CD4-positive, alpha-beta T cell treated with Interleukin-15 for 1 hour (primary cell): ENCODE measurements at places on chromosomes 4 and X.

DNA sequence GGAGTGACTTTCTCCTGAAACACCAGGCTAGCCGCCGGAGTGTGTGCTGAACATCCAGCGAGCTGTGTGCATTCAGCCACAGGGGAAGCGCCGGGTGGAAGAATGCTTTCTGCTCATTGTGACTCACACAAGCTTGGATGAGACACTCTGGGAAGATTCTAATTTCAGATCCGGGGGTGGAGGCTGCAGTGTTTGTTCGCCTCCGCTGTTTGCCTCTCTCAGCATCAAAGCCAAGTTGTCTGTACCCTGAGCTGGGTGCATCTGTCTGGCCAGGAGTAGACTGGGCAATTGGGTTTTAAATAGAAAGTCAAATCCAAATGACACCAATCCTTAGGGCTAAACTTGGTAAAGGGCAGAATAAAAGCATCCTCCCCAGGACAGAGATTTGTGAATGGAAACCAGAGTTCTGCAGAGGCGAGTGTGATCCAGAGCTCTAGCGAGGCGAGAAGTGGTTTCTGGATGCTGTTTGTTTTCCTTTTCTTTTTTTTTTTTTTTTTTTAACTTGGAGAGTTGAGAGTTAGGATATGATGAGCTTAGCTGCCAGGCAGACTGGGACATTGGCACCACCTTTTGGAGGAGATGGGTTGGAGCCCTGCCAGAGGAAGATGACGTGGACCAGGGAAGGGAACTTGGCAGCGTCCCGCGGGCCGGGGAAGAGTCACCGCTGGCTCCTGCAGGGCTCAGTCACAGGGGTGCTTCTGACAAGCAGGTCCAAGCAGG, 196.0 kb upstream of the PSAPL1 start:
- no peak for DNase-seq

GRCh38 chr4:67678612-67679011, 22.3 kb downstream of the UBA6 start:
- no peak for DNase-seq

GRCh38 chr4:4704267-4704666, 155.2 kb upstream of the MSX1 start:
- DNase-seq: no peak

DNA sequence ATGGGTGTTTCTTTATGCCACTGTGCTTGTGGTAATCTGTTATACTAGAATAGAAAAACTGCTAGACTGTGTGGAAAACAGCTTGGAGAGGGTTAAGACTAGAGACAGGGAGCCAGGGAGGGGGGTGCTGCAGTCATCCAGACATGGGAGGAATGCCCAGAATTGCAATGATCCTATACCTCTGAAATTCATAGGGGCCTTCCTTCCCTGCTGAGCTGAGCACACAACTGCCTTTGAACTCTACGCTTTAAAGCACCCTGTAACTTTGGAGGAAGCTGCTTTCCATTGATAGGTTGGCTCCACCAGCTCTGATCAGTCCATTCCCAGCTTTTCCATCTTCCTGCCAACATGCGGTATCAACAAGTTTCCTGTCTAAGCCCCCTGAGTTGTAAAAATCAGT, 155.9 kb upstream of the RASGEF1B start:
- DNase-seq: no peak

- DNase-seq: peak; percentile 21
Measured at GRCh38 chr4:12118651-12119213, 690.0 kb upstream of the HS3ST1 start.

- DNase-seq: peak; percentile 60
Measured at GRCh38 chrX:65926095-65927019, 113.5 kb downstream of the VSIG4 start.

DNA sequence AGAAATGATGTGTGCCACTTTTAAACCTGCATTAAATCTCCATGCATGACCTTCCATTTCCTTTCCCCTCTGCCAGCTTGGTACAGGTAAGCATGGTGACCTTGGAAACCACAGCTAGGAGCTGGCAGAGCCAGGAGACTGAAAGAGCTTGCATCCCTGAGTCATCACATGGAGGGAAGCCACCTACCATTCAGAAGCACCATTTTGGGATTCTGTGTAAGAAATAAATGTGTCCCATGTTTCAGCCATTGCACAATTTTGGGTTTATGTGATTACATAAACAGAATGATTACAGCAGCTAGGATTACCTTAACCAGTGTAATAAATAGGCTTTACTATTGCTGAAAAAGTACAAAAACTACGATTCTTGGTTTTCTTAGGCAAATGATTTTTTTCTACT, 17.3 kb upstream of the CCDC149 start:
- DNase-seq: no peak

- DNase-seq: no peak
Measured at GRCh38 chr4:76003620-76004019, 3.7 kb downstream of the CXCL9 start.

DNA sequence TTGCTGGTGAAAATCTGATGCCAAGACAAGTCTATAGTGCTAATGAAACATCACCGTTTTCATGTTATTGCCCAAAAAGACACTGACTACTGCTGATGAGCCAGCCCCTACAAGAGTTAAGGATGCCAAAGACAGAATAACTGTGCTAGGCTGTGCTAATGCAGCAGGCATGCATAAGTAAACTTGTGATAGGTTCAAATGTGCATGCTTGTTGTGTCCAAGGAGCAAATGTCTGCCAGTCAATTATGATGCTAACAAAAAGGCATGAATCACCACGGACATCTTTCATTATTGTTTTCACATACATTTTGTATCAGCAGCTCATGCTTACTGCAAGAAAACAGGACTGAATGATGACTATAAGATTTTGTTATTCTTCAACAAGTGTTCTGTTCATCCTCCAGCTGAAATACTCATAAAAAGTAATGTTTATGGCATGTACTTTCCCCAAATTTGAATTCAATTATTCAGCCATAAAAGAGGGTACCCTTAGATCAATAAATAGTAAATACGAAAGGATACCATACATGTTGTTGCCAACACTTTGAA, 306.9 kb upstream of the ARSJ start:
- no peak for DNase-seq

GRCh38 chrX:39693298-39693697, 404.5 kb downstream of the BCOR start:
- DNase-seq: no peak

GRCh38 chrX:1430451-1430850, 22.3 kb downstream of the ASMTL start:
- no peak for DNase-seq

GRCh38 chr4:137852326-137852725, 320.0 kb upstream of the PCDH18 start:
- DNase-seq: no peak

GRCh38 chrX:135707880-135708279, 5.6 kb upstream of the CT45A1 start:
- DNase-seq: no peak

- DNase-seq: no peak
Measured at GRCh38 chr4:154465085-154465484, 26.5 kb downstream of the DCHS2 start.

DNA sequence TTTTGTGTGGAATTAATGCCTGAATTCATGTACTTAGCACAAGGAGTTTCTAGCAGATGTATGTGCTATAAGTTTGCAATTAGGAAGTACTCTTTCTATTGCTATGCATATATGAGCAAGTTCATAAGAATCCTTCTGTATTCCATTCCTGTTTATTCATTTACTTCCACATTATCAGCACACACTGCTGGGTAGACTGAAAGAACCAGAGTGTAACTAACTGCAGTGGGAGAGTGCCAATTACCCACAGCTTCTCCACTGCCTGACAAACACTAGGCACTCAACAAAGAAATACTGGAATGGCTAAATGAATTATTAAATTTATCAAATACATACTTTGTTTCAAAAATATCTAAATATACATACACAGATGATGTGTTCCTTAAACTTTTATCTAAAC, 219.6 kb downstream of the CAMK2D start:
- no peak for DNase-seq

DNA sequence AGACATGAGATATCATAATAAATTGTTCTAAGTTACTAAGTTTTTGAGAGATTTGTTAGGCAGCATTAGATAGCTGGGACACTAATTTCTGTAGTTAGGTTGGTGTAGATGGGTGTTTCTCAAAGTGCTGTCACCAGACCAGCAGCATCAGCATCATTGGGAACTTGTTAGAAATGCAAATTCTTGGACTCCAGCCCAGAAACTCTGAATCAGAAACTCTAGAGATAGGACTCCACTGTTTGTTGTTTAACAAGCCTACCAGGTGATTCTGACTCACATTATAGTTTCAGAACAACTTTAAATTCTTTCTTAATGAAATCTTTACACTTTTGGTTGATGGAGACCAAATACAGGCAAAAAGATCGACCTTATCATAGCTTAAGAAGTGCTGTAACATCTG, 173.7 kb downstream of the PABPC4L start:
- DNase-seq: no peak

DNA sequence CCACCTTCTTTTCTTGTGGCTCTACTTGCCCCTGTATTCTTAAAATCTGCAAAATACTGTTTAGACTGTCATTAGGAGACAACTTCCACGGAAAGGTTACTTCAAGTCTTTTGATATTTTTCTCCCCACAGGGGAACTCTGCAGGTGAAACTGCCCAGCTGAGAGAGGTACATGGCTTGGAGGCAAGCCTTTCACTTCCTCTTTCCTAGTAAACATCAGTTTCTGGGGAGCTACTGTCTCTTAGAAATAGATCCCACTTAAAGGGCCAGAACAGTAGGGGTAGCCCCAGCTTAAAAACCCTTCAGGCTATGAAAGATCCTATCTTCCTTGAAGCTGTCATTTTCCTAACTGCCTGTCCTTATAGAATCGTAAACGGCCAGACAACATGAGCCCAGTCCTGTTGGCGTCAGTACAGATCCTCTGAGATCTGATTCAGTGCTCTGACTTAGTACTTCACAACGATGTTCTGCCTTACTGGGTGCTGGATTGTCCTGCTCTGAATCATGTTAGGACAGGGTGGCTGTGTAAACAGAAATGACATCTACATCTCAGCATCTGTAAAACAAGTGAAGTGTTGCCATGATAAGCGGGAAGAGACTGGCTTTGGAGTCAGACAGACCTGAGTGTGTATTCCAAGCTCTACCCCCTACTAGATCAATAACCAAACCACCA, 102.1 kb downstream of the ITIH6 start:
- no peak for DNase-seq

DNA sequence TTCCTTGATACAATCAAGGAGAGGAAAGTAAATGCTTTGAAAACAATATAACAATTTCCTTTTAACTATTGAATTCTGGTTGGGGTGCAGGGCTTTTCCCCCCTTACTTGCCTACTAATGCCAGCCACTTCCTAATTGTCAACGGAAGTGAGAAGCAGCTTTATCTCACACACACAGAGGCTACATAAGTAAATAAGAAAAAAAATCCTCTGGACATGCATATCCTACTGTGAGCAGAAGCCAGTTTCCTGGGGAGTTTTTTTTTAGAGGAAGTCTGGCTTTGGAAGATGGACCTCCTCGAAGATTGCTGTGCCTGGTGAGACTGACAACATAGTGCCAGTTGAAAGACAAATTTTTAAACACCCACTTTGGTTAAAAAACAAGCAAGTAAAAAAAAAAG, 180.6 kb downstream of the OPHN1 start:
- no peak for DNase-seq

- peak; percentile 9 for DNase-seq
Measured at GRCh38 chr4:8913121-8913857, 41.6 kb upstream of the HMX1 start.

GRCh38 chr4:10023806-10024205, 2.5 kb upstream of the SLC2A9 start:
- no peak for DNase-seq

DNA sequence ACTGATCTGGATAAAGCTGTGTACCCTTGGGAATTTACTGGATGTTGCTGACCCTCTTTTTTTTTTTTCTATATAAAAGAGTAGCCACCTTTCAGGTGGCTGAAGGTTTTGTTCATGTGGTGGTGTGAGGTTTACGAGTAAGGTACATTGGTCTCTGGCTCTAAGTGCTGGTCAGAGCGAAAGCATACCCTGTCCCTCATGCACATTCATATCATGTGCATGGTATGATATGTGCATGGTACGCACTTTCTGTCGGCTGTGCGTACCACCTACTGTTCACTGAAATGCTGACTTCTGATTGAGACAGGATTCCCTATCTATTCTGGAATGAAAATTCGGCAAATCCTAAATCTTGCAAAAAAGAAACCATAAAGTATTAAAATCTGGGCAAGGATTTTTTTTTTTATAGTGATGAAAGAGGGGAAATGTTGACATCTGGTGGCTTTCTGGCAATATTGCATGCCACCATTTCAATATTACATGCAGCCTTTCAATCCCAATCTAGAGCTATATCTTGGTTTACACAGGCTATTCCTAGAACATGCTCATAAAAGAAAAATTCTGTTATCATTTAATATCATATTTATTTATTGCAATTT, 32.8 kb downstream of the FAM149A start:
- DNase-seq: no peak

- DNase-seq: peak; percentile 43
Measured at GRCh38 chrX:154738011-154738738, 12.7 kb downstream of the GAB3 start.

- no peak for DNase-seq
Measured at GRCh38 chrX:72272868-72273267, 4.2 kb downstream of the RPS4X start.

GRCh38 chr4:141898346-141898745, 262.0 kb downstream of the IL15 start:
- no peak for DNase-seq

DNA sequence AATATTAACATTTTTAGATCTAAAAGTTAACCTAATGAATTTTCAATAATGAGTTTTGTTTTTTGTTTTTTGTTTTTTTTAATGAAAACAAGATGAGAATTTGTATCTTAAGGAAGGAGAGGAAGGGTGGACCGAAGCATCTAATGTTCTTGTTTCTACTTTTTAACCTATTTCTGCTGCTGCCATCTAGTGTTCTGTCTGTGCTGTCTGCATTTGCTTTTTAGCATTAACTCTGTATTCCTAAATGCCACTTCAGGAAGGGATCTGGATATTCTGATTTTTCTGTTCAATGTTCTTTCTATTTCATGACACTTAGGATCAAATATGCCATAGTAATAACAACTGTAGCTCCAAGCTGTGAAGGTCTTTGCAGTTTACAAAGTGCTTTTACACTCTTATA, 161.7 kb downstream of the BRWD3 start:
- no peak for DNase-seq

- no peak for DNase-seq
Measured at GRCh38 chr4:83229791-83230190, 54.8 kb downstream of the COQ2 start.

DNA sequence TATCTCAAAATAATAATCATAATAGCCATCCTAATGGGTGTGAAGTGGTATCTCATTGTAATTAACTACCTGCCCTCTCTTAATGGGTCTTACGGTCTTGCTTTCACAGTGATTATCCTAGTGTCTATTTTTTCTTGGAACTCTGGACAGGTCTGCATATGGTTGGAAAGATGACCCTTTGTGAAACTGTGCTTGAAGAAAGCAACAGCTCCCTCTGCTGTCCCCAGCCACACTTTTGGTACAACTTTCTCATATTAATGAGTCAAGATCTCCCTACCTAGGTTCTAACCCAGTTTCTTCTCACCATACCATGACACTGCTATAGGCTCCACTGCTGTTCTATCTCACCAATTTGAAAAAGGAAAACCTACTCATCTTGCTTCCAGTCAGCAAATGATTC, 2.4 kb downstream of the TFDP3 start:
- DNase-seq: no peak

- no peak for DNase-seq
Measured at GRCh38 chrX:49191574-49192011, 5.4 kb upstream of the PRICKLE3 start.
